ENCODE measurements at places on chromosomes 12 and 14. TPM values are rescaled to one million over a fixed set of nuclear protein-coding genes. Genes with fewer than 3 reads are reported as not detected.

The TMEM233 gene
- 1.3 TPM for total RNA-seq

The NOVA1 gene
- total RNA-seq: 116 TPM

The RNASE7 gene
- total RNA-seq: not detected

The KLRB1 gene
- not detected for total RNA-seq

The RDH12 gene
- 0.78 TPM for total RNA-seq

The FBLN5 gene
- 11.4 TPM for total RNA-seq

The ARMH4 gene
- total RNA-seq: 30.5 TPM

The TAC3 gene
- 10.8 TPM for total RNA-seq

The TTC9 gene
- total RNA-seq: 16.2 TPM

The PRIMA1 gene
- 16.7 TPM for total RNA-seq

The TAS2R30 gene
- 8.4 TPM for total RNA-seq

The LRRIQ1 gene
- 2.3 TPM for total RNA-seq

The FRMD6 gene
- 22.2 TPM for total RNA-seq

The KLRC2 gene
- total RNA-seq: 2.1 TPM

The GUCY2C gene
- not detected for total RNA-seq

The TMEM229B gene
- 30.1 TPM for total RNA-seq

The CCDC88C gene
- total RNA-seq: 9.6 TPM

The GPR84 gene
- 0.79 TPM for total RNA-seq

The ZNF410 gene
- 42.3 TPM for total RNA-seq

The BHLHE41 gene
- total RNA-seq: 91.1 TPM

The TC2N gene
- total RNA-seq: 5.7 TPM

The NYNRIN gene
- 4.1 TPM for total RNA-seq

The YAF2 gene
- total RNA-seq: 92.8 TPM

The SYNE2 gene
- total RNA-seq: 29.9 TPM

The DBX2 gene
- total RNA-seq: 4.6 TPM

The LRTM2 gene
- 28.7 TPM for total RNA-seq

The FAM222A gene
- 10.4 TPM for total RNA-seq

The ANKRD33 gene
- total RNA-seq: 0.52 TPM

The RNFT2 gene
- 52.9 TPM for total RNA-seq

The LTBP2 gene
- total RNA-seq: 2.0 TPM

The SLC17A8 gene
- total RNA-seq: 1.1 TPM

The TPPP2 gene
- not detected for total RNA-seq

The LHX5 gene
- total RNA-seq: not detected

The OR6C2 gene
- not detected for total RNA-seq

Measured in dorsolateral prefrontal cortex (tissue), 122 donors.